ENCODE measurements at places on chromosomes 2 and 18.

GRCh38 chr2:45192991-45193390 lies 183.7 kb upstream of the SIX2 start:
- DNase-seq: no peak

DNA sequence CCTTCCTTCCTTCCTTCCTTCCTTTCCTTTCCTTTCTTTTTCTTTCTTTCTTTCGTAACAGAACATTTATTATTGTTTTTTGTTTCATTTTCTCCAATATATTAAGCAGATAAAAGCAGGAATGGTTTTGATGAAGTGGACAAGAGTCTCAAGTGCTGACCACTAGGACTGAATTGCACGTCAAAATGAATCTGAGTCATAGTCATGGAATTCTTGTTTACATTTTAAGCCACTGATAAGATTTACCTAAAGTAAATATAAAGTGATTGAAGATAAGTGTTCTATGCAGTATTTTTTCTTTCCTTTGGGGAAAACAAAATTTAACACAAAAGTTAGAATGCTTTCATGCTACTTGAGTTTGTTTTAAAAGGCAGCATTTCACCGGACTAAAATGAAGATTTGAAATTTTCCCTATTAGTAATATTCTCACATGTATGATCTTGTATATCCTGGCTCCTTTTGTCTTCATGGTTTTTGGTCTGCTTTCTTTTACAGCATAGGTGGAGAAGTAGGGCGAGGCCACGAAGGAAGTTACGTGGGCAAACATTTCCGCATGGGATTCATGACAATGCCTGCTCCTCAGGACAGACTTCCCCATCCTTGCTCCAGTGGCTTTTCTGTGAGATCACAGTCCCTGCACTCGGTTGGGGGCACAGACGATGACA lies 113.5 kb downstream of the NYAP2 start:
- DNase-seq: no peak

DNA sequence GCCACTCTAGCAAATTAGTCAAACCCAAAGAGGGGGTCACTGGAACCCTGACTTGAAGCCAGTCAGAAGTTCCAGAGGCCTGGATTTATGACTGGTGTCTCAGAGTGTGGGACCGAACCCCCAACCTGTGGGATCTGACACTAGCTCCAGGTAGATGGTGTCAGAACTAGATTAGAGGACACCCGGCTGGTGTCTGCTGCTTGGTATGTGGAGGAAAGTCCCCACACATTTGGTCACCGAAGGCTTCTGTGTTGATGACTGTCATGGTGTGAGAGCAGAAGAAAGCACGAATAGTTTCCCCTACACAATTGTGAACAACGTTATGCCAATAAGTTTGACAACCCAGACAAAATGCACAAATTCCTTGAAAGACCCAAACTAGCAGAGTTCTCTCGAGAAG lies 48.1 kb downstream of the B3GNT2 start:
- DNase-seq: no peak

DNA sequence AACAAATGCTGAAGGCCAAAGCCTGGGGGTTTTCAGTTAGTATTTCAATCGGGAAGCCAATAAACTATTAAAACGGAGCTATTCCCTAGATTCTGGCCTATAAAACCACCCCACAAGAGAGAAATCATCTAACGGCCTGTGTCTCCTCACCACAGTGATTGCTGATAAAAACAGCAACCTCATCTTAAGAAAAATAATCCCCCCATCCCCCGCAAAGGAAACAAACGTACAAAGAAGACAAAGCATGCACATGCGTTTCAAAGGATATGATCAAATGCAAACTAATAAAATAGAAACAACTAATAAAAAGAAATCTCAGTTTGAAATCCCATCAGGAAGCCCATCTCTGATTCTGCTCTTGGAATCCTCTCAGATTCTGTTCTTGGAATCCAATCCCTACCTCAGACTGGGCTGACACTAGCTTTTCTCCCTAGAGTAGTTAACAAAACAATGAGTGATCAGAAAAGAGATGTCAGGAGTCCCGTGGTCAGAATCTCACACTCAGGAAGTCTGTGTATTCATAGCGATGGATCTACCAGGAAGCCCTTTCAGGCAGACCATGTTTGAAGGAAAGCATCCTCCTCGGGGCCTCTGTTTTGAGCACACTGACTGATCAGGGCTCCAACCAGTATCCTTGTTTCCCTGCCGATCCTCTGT lies 150.7 kb downstream of the THADA start:
- DNase-seq: no peak

- no peak for DNase-seq
Observed at GRCh38 chr2:157321466-157321865, 4.2 kb downstream of the ERMN start.

GRCh38 chr18:41576643-41577042 lies 378.4 kb upstream of the PIK3C3 start:
- no peak for DNase-seq

DNA sequence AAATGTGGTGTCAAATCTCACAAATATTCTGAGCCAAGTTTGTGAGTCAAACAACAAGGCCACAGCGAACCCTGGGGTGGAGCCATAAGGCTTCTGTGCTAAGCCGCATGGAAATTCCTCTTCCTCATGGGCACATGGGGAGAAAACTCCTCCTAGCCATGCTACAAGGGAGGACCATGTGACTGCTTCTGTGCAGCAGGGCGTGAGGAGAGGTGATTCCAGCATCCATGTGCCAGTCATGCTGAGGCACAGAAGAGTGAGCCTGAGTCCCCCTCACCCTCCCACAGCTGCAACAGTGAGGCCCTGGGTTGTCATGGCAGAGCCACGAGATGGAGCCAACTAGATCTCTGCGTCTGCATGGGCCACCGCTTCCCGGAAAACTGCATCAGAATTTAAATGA lies 488.8 kb upstream of the RAB6C start:
- DNase-seq: no peak

GRCh38 chr2:239946864-239947728 lies 78.0 kb downstream of the NDUFA10 start:
- no peak for DNase-seq

DNA sequence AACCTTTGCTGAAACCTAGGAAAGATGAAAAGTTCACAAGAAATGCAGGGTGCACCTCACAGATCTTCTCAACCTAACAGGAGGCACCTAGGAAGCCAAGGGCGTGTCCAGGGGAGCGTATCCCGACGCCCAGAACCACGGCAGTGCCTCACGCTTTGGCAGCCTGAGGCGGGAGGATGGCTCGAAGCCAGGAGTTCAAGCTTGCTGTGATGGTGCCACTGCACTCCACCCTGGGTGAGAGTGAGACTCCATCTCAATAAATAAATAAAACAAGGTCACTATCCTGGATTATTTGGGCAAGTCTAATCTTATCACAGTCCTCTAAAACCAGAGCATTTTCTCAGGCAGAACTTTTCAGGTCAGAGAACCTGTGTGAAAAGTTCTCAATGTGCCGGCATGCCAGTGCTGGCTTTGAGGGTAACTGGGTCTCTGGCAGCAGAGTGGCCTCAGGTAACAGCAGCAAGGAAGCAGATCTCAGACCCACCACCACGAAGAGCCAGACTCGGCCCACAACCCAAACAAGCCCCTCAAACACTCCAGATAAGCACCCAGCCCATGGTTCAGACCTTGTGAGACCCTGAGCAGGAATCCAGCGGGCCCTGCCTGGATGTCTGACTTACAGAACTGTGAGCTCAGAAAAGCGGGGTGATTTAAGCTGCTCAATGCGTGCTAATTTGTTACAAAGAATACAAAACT lies 11.7 kb downstream of the HSBP1L1 start:
- no peak for DNase-seq

GRCh38 chr2:224843141-224843540 lies 127.0 kb upstream of the CCDC195 start:
- no peak for DNase-seq

- no peak for DNase-seq
Observed at GRCh38 chr2:70790136-70790828, at the start of gene FIGLA. Gene FIGLA, minus strand, starts transcription at chr2:70790643. Its CDS starts 5 bp downstream, at chr2:70790638.

DNA sequence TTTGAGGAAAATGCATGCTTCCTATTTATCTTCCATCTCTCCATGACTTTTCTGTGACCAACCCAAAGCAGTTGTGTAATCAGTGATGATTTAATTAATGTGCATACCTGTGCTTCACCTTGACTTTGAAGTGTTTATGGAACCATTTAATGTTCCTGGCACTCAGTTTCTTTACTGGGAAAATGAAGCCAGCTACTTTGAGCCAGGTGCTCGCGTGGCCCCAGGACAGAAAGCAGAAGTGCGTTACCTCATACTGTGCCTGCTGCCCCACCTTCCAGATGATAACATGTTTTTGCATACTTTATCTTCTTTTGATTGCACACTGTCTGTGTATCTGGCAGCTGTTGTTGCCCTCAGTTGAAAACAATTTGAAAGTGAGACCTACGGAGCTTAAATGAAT lies 61.3 kb downstream of the PMAIP1 start:
- no peak for DNase-seq

- no peak for DNase-seq
Observed at GRCh38 chr2:134440336-134440909, 186.6 kb downstream of the MGAT5 start.

- DNase-seq: no peak
Observed at GRCh38 chr18:44090453-44090852, 590.2 kb upstream of the SETBP1 start.

- no peak for DNase-seq
Observed at GRCh38 chr2:134737671-134738070, 18.9 kb upstream of the TMEM163 start.

DNA sequence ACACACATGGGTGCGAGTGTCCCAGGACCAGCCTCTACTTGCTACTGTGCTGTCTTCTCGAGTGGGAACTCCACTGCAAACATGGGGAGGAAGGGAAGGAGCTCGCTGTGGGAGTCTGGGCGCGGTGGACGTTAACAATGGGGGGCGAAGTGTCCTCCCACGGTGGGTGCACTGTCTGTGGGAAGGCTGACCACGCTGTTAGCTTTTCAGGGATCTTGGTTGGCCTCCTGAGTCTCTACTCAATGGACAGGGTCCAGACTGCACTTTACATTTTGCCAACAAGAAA lies 146.7 kb downstream of the MBP start:
- no peak for DNase-seq

- no peak for DNase-seq
Observed at GRCh38 chr18:22067682-22068081, 101.7 kb upstream of the GATA6 start.

GRCh38 chr2:217988840-217989204 lies 14.0 kb downstream of the TNS1 start:
- no peak for DNase-seq

DNA sequence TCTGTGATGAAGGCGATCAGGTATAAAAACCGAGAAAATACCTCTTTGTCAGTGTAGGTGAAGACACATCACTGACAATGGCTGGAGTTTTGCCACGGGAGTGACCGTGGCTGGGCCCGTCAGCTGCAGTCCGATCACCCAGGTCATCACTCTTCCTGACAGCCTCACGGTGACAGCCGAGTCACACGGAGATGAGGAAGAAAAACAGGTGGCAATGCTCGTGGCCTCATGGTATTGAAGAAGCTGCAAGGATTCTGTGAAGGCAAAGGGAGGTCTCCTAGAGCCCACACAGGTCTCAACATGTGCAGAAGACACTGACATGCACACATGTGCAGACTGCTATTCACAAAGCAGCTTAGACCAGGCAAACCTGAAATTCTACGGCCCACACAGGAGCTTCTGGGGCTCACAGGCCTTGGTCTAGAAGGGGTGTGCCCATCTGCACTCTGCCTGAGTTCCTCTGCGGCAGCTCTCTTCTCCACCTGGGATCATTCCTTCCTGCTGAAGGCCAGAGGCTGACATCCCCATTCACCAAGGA lies 7.4 kb downstream of the COPS9 start:
- DNase-seq: no peak

DNA sequence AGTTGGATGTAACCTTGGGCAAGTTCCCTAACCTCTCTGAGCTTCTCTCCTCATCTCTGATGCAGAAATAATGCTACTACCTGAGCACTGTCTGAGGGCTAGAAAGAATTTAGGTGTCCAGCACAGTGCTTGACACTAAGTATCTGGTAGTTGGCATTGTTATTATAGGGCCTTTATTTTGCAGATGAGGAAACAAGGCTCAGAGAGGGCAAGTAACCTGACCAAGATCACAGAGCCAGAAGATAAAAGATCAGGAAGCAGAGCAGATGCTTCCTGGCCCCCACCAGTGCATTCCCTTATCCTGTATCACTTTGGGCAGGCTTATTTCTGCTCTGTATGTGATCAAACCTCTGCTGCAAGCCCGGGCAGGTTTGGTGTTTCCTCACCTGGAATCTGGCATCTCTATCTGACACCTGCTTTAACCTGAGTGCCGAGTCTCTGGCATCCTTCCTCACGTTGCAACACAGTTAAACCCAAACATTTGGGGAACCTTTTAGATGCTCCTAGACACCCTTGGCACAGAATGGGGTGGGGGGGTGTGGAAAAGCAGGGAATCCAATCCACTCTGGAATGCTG lies 69.9 kb downstream of the PLB1 start:
- no peak for DNase-seq

GRCh38 chr2:120066800-120067547 lies 54.1 kb downstream of the EPB41L5 start:
- no peak for DNase-seq

Measured in stimulated activated CD4-positive, alpha-beta T cell treated with anti-CD3 and anti-CD28 coated beads, TNF-alpha, amount 100 ng/mL, for 1 hour (primary cell).